ENCODE measurements at places on chromosomes 6 and 20.
A peak's percentile ranks its signal among the peaks of the same experiment; 100 is the strongest.

GRCh38 chr6:36064770-36065396, 37.3 kb downstream of the MAPK14 start:
- no peak for DNase-seq

DNA sequence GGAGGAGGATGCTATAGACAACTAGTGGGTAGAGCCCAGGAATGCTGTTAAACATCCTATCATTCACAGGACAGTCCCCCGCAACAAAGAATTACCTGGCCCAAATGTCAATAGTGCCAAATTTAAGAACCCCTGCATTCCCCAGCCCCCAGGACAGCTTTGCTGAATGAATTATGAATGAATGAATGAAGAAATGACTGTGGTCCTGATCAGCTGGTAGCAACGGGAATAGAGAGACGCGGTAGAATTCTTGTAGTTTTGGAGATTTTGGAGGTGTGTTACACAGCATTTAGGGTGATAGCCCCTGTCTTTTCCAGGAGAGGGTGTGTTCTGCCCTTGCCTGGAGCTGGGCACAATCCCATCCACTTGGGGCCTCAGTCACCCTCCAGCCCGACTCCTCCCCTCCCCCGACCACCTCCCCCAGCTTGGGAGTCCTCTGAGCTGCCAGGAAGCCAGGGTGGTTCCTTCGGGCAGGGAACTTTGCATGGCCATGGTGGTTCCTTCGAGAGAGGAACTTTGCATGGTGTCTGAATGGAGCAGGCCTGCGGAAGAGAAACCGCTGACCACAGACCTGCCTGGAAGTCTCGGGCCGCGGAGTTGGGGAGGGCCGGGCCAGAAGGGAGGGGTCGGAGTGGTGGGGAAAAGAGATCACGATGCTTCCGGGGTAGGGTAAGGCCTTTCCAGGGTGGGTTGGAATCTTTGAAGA, 1.0 kb upstream of the HCK start:
- DNase-seq: no peak

DNA sequence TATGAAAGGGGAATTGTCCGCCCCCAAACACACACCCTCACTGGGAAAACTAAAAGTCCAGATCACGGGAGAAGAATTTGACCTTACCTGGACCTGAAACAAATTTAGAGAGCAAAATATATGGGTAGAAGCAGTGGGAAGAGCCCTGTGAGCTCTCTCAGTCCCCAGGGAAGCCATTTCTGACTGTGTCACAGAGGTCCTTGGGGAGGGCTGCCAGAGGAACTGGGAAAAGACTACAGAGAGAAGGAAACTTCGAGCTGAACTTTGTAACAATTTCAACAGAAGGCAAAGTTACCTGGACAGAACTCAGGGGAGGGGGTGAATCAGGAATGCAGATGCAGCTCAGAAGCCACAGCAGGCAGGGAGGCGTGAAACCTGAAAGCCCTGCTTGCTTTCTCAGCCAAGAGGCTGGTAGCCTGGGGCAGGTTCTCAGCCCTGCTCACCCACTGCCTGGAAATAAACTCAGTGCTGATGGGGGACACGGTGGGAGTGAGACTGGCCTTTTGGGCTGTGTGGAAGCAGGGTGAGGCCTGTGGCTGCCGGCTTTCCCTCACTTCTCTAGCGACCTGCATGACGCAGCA, 163.8 kb downstream of the TMEM200A start:
- no peak for DNase-seq

DNA sequence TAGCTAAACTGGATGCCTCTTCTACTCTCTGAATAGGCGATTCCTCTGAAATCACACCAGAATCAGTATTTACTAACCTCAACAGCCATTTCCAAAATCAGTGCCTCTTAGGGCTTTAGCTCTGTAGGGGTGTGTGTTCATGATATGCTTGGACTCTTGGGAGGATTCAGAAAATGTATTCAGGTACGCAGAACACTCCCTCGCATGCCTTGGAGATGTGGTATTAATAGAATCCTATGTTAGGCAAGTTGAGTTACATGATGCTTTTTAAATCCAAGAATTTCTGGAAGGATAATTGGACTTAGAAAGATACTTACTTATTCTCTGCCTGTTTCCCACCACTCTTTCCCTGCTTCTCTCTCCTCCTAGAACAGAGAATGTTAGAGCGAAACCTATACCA, 31.8 kb upstream of the PBOV1 start:
- DNase-seq: no peak

GRCh38 chr6:5670811-5671561, 335.7 kb downstream of the NRN1 start:
- DNase-seq: no peak

DNA sequence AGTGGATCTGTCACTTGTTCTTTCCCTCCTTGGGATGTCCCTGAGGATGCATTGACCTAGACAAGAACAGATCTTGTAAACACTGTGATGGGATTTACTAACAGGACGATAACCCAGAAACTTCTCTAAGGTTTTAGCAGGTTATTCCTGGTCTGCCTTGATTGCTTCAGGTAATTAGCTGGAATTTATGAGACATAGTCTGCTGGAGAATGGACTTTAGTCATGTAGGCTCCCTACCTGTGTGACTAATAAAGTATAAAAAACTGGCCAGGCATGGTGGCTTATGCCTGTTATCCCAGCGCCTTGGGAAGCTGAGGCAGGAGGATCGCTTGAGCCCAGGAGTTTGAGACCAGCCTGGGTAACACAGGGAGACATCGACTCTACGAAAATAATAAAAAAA, 96.1 kb downstream of the PAK5 start:
- DNase-seq: no peak

GRCh38 chr20:38680500-38681306, 43.6 kb upstream of the SLC32A1 start:
- DNase-seq: no peak

- no peak for DNase-seq
Measured at GRCh38 chr6:11847515-11848345, 69.1 kb upstream of the ADTRP start.

DNA sequence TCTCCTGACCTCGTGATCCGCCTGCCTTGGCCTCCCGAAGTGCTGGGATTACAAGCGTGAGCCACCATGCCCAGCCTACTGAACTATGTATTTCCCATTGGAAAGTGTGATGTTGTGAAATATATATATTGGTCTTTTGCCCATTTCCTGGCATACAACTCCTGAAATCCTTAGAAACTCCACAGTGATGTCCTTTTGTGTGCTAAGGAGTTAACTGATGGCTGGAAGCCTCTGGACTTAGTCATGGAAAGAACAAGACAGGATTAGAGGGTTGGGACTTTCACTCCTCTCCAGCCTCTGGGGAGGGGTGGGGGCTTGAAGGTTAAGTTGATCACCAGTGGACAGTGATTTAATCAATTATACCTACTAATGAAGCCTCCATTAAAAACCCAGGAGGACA, 7.1 kb downstream of the PANK2 start:
- no peak for DNase-seq

DNA sequence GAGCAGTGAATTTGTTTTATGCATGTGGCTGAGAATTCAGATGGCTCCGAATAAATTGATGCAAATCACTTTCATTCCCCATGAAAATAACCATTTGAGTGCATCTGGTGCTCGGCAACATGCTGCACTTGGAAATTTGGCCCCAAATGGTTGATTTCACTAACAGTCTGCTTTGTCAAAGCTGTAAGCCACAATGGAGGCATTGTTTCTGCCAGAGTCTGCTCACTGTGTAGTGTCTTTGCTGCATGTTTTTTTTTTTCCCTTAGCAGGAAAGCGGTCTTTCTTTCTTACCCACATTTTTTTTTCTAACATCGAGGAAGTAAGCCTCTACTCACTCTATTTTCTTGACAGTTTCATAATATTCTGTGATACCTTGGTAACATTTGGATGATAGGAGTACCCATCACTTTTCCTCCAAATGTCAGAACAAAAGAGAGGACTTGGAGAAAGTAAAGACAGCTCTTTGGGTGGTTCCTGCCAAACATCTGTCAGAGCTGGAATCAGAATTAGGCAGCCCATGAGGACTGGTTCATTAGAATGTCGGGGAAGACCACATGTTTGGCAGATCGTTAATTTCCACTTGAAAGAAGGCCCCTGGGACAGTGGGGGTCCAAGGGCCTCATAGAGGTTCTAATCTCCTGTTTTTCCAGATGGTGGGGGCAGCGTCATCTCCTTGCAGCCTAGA, 149.5 kb downstream of the DOK5 start:
- DNase-seq: no peak

DNA sequence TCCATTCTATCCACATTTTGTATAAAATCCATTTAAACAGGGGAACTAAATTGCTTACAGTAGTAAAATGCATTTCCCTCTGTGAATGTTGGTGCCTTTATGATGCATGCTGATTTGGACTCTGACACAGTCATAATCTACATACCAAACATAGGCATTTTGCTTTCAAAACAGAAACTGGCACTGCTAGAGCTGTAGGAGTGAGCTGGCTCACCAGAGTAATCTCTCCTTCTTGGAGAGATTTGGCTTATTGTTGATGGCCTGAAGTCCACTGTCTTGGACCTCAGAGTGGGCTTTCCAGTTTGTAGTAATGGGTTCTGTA, 363.2 kb upstream of the FLRT3 start:
- no peak for DNase-seq

DNA sequence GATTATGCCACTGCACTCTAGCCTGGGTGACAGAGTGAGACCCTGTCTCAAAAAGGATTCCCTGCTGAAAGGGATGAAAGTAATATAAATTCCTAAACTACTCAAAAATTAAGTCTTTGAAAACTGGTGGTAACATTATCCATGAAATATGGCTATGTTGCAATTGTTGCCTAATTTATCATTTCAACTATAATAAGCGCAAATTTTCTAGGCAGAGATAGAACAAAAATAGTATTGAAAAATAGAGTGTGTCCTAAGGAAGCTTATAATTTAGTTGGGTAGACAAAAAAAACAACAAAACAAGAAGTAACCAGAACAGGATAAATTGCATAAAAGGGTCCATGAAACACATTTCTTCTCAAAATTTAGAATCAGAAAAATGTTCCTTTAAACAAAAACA, 68.0 kb downstream of the FKBP5 start:
- DNase-seq: no peak

- DNase-seq: no peak
Measured at GRCh38 chr20:57061051-57061900, 205.2 kb downstream of the BMP7 start.

GRCh38 chr20:45798935-45799642, 7.3 kb downstream of the DNTTIP1 start:
- peak; percentile 40 for DNase-seq

DNA sequence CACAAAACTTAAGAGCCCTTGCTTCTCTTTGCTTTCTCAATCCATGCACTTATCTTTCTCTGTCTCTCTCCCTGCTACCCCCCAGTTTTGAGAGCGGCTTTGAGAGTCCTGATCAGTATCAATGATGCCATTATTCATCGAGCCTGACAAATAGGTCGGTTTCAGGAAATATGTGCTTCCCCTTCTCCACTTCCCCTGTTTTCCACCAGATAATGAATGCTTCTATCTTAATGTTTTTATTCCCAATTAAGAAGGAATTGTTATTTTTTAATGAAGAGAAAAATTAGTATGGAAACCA, 117.7 kb downstream of the KIF13A start:
- DNase-seq: no peak

- DNase-seq: no peak
Measured at GRCh38 chr6:52089758-52090348, 2.4 kb upstream of the PKHD1 start.

- no peak for DNase-seq
Measured at GRCh38 chr20:25066386-25066785, 8.4 kb upstream of the ACSS1 start.

DNA sequence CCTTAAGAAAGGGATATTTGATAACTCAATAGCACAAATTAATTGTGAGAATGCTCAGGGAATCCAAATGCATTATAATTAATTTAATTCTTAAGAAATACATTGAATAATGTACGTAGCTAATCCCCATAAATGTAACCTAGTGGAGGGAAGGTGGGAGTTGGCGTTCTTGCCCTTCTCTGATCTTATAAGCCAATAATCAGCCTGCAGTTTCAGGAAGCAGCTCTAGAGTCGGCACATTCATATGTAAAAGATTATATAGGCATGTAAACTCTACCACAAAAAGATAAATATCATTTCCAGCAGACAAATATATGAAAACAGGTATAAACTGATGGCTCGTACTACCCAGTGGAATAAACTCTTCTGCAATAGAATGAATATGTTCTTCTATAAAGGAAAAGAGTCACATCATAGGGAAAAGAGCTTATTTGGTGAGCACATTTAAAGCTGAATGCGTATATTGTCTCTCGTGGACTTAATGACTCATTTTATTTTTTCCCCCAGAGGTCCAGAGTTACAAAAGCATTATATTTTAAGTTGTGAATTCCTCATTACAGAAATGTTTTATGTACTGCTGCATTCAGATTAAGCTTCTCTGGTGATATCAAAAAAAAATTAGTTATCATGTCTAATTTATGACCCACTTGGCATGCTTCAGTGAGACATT, 112.2 kb downstream of the TFAP2A start:
- DNase-seq: no peak

DNA sequence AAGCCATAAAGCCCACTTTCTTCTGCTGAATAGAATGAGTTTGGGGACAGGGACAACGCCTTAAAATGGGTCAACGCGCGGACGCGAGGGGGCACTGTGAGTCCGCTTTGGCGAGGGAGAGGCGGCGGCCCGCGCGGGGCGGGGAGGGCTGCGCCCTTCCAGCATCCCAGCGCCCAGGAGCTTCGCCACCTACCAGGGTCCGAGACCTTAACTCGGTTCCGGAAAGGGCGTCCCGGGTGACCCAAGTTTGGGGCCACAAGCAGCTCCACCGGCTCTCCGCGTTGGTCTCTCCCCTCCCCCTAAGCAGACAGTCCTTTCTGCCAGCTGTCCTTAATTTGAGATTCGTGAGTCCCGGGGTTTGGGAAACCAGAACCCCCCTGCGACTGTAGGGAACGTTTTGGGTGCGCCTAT, 1.8 kb upstream of the SAMD5 start:
- DNase-seq: peak; percentile 39

- no peak for DNase-seq
Measured at GRCh38 chr6:38346291-38347079, 293.2 kb downstream of the BTBD9 start.

GRCh38 chr6:71414486-71414885, 125.9 kb downstream of the OGFRL1 start:
- DNase-seq: no peak

GRCh38 chr6:18347021-18347577, 40.1 kb upstream of the RNF144B start:
- no peak for DNase-seq

DNA sequence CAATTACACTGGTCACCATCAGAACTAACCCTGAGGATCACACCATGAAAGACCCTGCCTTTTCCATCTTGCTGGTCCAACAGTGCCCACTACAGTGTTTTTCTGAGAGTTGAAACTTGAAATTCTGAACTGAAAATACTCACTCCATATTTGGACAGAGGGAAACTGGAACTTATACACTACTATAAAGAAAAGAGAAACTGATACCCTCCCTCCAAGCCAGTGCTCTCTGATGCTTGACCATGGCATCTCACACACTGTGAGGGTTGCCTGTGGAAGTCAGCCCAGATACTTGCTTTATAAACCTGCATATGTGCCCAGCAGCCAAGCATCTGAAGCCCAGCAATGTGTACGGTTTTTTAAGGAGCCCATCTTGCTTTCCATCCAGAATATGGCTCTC, 108.7 kb downstream of the FOXA2 start:
- DNase-seq: no peak

- DNase-seq: no peak
Measured at GRCh38 chr6:75157336-75157735, 48.5 kb downstream of the COL12A1 start.

GRCh38 chr6:25329161-25329817, 50.1 kb downstream of the CARMIL1 start:
- no peak for DNase-seq
